ENCODE measurements at places on chromosomes 1 and 21.
A peak's percentile ranks its signal among the peaks of the same experiment; 100 is the strongest.

DNA sequence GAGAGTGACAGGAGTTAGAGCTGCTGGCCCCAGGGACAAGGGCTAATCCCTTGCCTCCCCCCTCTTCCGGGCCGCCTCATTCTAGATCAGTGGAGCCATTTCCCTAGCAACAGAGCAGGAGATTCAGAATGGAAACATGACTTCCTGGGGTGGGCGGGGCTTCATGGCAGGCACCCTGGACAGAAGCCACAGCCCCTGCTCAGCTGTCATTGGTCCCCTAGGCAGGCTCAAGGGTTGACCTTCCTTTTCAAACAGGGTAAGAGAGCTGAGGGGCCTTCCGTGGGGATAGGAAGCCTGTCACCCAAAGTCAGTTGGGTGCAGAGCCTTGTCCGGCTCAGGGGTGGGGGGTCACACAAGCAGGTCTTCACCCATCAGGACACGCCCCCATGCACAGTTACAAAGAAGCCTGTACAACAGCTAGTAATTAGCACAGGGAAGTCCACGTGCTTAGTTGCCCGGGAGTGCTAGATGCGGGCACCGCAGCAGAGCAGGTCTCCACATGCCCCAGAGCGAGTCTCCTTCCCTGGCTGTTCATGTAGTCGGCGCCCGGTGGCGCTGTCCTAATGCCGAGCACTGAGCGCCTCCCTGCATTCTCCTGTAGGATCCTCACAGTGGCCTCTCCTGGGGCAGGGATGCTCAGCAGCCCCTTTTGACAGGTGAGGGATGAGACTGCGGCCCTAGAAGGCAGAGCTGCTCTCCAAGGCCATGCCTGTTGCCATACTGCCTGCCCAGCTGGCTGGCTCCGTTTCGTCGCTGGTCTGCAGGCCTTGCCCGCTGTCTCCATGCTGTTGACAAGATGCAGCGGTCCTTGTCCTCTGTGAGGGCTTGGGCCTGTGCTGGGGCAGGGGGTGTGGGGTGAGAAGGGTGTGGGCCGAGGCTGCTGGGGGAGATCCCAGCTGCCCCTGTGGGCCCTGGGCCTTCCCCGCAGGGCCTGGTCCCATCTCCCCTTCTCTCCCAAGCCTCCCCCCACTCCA is 5.1 kb downstream of the TMEM201 start:
- peak; percentile 78 for DNase-seq

DNA sequence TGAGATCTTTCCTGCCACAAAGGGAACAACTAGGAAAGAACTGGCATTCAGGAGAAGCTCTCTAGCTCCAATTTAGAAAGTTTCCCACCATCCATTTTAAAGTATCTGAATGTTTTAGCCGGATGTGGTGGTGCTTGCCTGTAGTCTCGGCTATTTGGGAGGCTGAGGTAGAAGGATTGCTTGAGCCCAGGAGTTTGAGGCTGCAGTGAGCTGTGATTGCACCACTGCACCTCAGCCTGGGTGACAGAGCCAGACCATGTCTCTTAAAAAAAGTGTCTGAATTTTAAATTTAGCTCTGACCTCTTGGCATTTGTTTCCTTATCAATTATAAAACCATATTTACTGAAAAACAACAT is 67.2 kb downstream of the RPAP2 start:
- DNase-seq, result no peak

GRCh38 chr1:168301664-168302320 is 21.1 kb downstream of the TBX19 start:
- DNase-seq, result peak; percentile 77

- DNase-seq, result no peak
Observed at GRCh38 chr1:53341961-53342707, 14.3 kb upstream of the LRP8 start.

DNA sequence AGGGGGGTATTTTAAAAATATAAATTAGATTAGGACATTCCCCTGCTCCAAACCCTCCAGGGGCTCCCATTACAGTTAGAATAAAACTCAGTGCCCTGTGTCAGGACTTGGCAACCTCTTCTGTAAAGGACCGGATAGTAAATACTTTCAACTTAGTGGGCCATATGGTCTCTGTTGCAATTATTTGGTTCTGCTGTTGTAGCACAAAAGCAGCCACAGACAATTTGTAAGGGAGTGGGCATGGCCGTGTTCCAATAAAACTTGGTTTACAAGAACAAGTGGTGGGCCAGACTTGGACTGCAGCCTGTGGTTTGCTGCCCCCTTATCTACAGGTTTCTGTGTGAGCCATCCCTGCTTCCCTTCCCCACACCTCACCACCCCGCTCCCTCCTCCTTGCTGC is 92.0 kb downstream of the ACTL8 start:
- no peak for DNase-seq

DNA sequence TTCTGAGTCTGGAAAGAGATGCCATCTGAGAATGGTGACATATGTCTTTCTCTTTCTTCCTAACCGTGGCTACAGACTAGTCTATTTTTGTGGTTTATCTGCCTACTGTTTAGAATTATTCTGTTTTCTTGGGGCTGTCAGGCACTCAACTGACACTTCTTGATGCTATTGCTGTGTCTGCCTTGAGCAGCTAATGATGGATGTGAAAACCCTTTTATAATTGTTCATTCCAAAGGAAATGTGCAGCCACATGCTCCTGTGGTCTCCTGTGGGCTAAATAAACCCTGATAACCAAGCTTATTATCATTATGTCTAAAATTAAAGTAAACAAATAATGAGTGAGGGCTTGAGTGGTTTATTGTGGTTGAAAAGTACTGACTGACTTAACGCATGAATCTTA is 52.7 kb upstream of the CXADR start:
- DNase-seq, result no peak

GRCh38 chr1:152107984-152108881 is 7.0 kb downstream of the TCHH start:
- DNase-seq, result peak; percentile 50

DNA sequence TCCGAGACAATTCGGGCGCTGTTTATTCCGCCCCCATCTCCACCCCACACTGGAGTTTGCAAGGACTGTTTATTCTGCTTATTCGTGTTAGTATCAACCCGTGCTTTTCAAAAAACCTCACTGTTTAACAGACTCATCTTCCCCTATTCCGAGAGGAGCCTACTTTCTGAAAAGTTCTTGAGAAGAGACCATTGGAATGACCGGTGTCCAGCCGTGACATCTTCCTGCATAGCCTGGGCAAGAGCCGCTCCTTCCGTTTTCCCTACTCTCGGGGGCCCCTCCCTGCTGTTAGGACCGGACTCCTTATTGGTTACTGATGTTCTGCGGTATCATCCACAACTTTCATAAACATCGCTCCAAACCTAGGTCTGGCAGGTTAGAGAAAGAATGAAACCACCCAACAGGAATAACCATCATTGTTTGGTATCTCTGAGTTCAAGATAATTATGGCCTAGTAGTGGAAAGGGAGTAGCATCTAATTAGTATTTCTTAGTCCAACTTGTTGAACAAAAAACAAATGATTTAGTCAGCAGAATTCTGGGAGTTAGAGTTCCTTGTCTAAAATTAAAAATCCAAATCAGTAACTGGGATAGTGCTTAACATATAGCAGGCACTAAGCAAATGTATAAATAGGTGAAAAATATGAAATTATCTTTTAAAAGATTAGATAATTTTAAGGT is 837 bp downstream of the STXBP3 start:
- DNase-seq, result peak; percentile 82

DNA sequence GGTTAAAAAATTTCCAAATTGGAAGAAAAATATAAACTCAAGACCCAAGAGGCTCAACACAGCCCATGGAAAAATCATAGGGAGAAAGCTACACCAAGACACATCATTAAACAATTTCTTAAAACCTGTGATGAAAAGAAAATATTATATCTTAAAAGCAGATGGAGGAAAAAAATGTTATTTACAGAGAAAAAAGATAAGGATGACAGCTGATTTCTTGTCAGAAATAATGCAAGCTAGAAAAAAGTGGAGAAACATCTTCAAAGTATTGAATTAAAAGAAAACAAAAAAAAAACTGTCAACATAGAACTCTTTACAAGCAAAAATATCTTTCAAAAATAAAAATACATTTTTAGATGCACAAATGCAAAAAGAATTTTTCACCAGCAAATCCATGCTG is 930.5 kb downstream of the ADGRL2 start:
- DNase-seq, result no peak

GRCh38 chr1:113536182-113536780 is 146.0 kb downstream of the MAGI3 start:
- DNase-seq, result peak; percentile 68

GRCh38 chr1:101376121-101377083 is 139.6 kb downstream of the S1PR1 start:
- DNase-seq, result no peak

- DNase-seq, result no peak
Observed at GRCh38 chr1:40058453-40059337, 18.2 kb downstream of the CAP1 start.

GRCh38 chr1:15950302-15950701 is 25.6 kb downstream of the ZBTB17 start:
- no peak for DNase-seq

GRCh38 chr1:182283746-182284544 is 107.6 kb downstream of the GLUL start:
- DNase-seq, result no peak

DNA sequence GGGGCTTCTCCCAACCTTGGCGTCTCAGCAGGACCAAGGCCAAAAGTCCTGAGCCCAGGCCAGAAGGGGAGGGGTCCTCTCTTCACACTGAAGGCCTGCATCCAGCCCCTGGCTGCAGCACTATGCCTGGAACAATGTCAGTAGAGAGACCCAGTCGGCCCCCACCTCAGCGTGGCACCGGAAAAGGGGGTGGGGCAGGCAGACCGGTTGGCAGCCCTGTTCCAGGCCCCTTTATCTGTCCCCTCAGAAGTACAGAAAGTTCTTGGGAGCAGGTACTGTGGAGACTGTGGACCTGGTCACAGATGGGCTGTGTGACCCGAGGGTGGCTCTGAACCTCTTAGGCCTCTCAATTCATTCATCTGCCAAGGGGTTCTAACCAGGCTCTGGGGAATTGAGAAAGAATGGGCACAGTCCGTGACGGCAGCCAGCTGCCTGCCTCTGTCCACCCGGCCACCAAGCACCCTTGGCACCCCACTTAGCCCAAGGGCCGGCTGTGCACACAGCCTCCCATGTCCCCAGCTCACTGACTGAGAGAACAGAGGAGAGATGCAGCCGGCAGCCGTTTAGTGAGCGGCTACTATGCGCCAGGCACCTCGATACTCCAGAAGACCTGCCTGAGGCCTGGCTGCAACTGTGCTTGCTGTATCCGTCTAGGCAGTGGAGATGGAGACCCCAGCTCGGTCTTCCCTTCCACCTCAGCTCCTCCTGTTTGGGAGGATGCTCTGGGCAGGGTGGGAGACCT is 23.9 kb downstream of the RUNX3 start:
- DNase-seq, result no peak

- DNase-seq, result no peak
Observed at GRCh38 chr1:19121192-19121591, 88.9 kb downstream of the UBR4 start.

DNA sequence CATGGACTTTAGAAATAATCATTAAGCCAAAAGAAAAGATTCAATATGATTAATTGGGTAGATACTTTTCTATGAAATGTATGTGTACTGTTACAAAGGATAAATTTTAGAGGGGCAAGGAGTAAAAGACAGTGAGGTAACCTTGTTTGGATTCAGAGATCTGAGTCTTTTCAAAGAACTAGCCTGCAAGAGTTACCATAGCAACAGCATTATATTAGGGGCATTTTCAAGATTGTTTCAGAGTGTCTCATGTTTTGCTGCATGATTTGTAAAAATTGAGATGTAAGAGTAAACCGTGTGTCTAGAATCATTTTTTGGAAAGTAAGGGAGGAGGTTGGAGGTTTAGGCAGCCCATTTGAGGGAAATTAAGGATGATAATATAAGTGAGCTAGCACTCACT is 70.6 kb upstream of the KIAA1614 start:
- DNase-seq, result peak; percentile 81

DNA sequence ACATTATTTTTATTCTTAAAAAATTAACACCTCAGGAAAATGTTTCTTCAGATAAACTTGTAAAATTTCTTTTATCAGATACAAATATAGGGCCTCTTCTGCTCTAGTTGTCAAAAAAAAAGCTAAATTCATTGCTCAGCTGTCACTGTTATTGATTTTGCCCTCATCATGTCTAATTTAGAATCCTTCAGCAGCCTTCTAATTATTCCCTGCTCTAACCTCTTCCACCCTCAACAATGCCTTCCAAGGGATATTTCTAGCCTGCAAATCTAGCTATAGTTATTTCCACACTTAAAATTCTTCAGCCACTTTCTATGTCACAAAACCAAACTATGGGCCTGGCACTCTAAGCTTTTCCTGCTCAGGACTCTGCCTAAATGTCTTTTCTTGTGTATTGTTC is 25.2 kb downstream of the PDE4B start:
- no peak for DNase-seq

GRCh38 chr1:167601442-167602383 is 28.3 kb upstream of the RCSD1 start:
- peak; percentile 16 for DNase-seq

- no peak for DNase-seq
Observed at GRCh38 chr1:76068953-76069561, 5.5 kb upstream of the ST6GALNAC3 start.

GRCh38 chr1:42350086-42350485 is 15.1 kb upstream of the FOXJ3 start:
- no peak for DNase-seq

- DNase-seq, result no peak
Observed at GRCh38 chr1:202944438-202944921, 13.6 kb downstream of the ADIPOR1 start.

- DNase-seq, result no peak
Observed at GRCh38 chr1:2308844-2309243, 80.7 kb downstream of the SKI start.

DNA sequence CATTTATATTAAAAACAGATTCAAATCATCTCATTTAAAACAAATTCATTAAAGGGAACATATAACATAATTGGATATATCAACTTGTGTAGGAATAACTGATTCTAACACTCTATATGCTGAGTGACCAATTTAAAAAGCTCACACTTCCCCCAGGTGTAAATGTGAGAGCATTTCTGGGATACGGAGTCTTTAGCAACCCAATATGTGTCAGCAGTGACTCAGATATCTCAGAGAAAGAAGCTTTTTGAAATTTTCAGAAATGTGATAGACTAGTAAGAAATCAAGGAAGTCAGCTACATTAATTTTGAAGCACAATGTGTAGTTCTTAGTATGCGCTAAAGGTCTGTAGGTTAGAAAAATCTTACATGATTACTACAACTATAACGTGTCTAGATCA is 87.9 kb upstream of the SERTAD4 start:
- no peak for DNase-seq

DNA sequence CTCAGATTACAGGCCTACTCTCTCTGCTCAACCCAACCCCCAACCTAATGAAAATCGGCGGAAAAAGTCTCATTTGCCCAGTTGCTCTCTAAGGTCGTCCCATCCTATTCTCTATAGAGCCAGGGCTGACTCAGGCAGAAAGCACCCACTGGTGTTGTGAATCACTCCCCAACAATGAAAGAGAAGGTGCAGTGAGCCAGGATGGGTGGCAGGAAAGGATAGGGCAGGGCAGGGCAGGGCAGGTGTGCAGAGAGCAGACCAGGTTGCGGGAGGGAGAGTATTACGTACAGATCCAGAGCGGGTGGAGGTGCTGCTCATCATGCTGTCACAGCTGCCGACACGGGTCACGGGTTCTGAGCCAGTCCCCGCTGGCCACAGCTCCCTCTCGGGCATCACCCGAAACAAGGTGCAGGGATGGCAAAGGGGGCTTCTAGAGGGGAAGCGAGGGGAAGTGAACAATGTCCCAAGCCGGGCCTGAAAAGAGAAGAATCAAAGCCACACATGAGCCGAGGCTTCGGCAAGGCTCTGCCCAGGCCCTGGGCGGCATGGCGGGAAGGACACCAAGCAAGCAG is 5.3 kb downstream of the C1orf116 start:
- DNase-seq, result peak; percentile 44

Data from fibroblast of skin of right biceps (primary cell).